ENCODE measurements at places on chromosomes 16 and 17.

DNA sequence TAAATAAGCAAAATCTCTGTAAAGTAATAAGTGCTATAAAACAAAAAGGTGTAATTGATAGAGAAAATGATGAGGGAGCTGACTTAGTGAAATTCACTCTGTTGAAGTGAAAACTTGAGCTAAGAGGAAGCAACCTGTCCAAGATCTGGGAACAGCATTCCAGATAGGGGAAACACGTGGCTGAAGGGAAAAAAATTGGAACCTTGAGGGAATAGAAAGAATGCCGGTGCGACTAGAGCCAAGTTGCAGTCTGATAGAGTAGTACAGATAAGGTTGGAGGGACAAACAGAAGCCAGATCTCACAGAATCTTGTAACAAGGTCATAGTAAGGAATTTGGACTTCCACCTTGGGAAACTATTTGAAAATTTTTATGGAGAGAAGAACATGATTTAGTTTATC lies 623 bp upstream of the DDX52 start:
- no peak for DNase-seq

GRCh38 chr17:19720631-19721426 lies 4.4 kb upstream of the SLC47A2 start:
- DNase-seq: no peak

GRCh38 chr17:82560252-82560642 lies 40.7 kb downstream of the FOXK2 start:
- DNase-seq: no peak

GRCh38 chr17:81114351-81115093 lies 50.8 kb upstream of the PVALEF start:
- no peak for DNase-seq

DNA sequence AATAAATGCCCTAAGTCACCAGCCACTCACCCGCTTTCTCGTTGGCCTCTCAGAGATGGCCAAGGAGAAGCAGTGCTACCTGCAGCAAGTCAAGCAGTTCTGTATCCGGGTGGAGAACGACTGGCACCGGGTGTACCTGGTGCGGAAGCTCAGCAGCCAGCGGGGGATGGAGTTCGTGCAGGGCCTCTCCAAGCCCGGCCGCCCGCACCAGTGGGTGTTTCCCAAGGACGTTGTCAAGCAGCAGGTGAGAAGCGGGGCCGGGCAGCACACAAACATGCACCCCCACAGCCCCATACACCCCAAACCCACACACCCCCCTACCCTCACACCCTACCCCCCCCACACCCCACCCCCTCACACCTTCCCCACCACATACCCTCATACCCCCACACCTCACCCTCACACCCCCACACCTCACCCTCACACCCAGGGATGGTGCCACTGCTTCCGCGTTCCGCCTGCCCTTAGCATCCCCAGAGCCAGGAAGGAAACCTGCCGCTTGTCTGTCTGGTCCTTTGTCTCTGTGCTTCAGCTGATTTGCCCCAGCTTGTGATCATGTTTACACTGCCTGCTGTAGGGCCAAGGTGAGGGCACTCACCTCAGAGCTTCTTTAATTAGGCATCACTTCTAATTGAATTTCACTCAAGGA lies 41.9 kb upstream of the ENDOV start:
- DNase-seq: no peak

GRCh38 chr17:46879101-46879500 lies 27.7 kb downstream of the WNT9B start:
- DNase-seq: no peak

DNA sequence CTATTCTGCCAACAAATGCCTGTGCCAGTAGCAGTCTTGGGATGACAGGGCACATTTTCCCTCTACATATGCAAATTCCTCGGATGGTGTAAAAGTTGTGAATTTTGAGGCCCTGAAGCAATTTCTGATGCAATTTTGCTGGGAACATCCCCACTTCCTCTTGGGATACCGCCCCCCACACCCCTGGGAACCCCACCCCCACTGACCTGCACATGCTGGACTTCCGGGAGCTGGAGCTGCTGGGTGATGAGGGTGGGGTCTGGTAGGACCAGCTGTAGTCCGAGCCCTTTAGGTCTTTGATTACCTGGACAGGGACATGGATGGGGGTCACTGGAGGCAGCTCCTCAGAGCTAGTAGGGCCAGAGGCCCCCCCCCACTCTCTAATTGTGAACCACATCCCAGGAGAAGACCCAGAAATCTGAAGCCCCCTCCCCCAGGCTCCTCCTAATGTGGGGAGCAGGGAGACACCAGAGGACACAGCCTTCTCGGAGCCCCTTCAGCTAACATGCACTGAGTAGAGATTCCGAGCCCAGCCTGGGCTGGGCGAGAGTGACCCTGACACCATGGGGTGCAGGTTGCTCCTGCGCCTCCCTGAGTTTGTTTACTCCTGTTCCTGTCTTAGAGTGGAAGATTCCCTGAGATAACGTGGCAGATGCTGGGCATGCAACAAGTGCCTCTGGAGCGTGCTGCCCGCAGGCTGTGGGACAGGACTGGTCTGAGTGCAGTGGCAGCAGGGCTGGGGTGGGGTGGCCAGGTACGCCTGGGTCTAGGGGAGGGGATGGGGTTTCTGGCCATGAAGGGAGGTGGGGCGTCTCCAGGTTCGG lies 9.0 kb downstream of the MTSS2 start:
- DNase-seq: no peak

GRCh38 chr16:70736465-70737376 lies 50.9 kb upstream of the MTSS2 start:
- no peak for DNase-seq

DNA sequence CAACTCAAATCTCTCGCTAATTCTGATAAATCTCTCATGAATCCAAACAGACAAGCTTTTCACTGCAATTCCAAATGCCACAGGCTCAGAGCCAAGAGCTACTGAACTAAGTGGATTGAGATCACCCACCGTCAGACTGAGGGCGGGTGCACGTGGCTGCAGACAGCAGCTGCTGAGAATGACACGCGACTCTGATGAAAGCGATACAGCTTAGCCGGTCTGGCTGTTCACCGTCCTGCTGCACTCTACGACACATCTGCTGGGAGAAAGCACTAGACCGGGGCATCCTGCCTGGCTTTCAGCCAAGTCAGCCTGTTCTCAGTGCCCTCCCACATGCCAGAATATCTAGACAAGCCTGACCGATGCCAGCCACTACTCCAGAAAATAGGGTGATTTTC lies 42.6 kb downstream of the KLHDC4 start:
- peak; percentile 94 for DNase-seq

DNA sequence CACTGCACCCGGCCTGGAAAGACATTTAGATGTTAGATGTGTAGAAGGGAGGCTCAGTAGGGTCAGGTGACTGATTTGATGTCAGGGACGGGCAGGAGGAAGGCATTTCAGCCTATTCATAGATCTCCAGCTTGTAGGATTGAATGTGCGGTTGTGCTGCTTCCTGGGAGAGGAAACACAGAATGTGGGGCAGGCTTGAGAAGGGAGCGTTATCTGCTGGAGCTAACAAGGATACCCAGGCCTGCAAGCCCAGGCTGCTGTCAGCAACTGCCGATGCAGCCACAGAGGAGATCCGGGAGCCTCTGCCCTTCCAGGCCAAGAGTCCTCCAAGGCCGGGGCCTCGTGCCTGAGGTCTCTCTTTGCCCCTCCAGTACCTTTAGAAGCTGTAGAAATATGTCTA lies 205.6 kb downstream of the SPECC1 start:
- DNase-seq: no peak
